Cerebellum (tissue), 4 donors: ENCODE measurements at places on chromosomes 13 and 19.

- peak; percentile 71 for DNase-seq
These were observed 4.0 kb downstream of the PIK3R2 start for GRCh38 chr19:18156841-18157464.

GRCh38 chr13:112477070-112477619 lies 101.0 kb downstream of the SPACA7 start:
- DNase-seq = no peak

DNA sequence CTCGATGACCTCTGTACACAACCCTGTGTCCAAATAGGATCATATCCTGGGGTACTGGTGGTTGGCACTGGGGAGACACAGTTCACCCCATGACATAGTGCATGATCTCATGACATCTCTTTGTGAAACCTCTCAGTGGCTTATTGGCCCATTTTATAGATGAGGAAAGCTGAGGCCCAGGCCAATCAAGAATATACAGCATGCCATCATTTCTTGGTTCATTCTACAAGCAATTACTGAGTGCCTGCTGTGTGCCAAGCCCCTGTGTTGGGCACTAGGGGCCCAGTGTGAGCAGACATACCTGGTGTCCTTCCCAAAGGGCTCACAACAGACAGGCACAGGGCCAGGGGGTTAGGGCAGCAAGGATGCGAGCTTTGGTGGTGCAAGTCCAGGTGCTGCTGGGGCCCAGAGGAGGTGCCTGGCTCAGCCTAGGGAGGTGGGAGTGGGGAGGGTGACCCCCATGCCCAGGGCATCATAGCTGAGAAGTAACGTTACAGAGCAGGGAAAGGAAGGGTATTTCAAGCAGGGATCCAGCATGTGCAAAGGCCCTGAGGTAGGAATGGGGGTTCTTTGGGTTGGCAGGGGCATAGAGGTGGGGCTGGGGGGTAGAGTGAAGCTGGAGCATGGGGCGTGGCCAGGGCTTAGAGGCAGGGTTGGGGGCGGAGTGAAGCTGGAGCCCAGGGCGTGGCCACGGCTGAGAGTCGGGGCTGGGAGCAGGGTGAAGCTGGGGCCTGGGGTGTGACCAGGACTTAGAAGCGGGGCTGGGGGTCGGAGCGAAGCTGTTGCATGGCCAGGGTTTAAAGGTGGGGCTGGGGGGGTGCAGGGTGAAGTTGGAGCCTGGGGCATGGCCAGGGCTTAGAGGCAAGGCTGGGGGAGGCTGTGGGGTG lies 20.7 kb downstream of the COLGALT1 start:
- no peak for DNase-seq

DNA sequence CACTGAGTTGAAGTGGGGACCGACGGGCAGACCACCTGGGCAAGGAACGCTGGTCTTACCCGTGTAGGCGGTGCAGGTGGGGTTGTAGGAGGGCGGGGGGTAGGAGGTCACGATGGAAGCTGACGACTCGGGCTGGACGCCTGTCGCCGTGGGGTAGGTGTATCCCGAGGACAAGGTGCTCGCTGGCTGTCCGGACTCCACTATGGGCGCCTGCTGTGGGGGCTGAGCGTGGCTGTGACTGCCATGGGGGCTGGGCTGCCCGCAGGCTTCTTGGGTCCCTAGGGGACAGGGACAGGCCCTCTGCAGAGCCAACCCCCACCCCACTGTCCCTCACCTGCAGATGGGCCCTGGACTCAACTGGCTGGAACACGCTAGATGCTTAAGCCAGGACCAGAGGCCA lies 37.2 kb downstream of the ZFR2 start:
- no peak for DNase-seq

DNA sequence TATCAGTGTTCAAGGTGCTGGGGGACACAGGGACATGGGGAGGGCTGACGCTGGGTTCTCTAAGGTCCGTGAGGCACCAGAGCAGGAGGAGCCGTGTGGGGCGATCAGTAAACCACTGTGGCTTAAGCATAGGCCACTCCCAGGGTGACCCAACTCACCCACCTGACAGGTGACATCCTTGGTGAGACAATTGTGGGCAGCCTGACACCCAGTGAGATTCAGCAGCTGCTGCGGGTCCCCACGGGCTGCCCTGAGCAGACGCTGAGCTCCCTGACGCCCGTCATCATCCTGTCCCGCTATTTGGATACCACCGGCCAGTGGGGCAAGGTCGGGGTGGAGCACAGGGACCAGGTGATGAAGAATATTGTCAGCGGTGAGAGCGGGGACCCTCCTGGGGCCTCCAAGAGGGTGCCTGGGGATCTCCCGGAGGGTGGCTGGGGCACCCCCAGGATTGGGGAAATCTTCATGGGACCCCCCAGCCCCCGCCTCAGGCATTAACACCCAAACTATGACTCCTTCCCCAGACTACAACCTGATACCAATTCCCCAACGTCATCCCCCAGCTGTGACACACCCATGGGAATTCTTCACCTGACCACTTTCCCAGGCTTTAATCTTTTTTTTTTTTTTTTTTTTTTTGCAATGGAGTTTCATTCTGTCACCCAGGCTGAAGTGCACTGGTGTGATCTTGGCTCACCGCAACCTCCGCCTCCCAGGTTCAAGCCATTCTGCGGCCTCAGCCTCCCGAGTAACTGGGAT lies 33.3 kb upstream of the SHFL start:
- DNase-seq = no peak

GRCh38 chr13:23984546-23984945 lies 87.2 kb upstream of the C1QTNF9B start:
- DNase-seq = no peak

GRCh38 chr13:79866436-79866835 lies 385.5 kb downstream of the NDFIP2 start:
- no peak for DNase-seq
